NB4 (cell line): ENCODE measurements at places on chromosomes 5 and 9.

- no peak for DNase-seq
Measured at GRCh38 chr9:70111641-70112236, 68.1 kb downstream of the MAMDC2 start.

- DNase-seq, result no peak
Measured at GRCh38 chr5:25744908-25745307, 1100.1 kb upstream of the CDH10 start.

DNA sequence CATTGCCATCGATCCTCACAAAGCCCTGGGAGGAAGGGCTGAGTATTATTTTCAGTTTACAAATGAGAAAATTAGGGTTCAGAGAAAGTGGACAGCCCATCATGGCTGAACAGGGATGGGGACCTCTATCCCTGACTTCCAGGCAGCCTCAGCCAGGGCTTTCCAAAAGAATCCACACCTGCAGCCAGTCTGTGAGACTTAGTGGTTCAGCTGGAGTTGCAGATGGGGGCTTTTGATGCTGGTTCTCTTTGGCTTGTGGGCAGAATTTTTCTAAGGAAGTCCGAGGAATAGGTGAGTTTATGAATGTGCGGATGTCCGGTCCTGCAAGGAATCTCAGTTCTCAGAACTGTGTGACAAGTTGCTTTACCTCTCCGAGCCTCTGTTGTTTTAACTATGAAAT lies 138.1 kb downstream of the RGS3 start:
- no peak for DNase-seq

GRCh38 chr5:2221450-2221849 lies 338.7 kb upstream of the IRX4 start:
- no peak for DNase-seq

DNA sequence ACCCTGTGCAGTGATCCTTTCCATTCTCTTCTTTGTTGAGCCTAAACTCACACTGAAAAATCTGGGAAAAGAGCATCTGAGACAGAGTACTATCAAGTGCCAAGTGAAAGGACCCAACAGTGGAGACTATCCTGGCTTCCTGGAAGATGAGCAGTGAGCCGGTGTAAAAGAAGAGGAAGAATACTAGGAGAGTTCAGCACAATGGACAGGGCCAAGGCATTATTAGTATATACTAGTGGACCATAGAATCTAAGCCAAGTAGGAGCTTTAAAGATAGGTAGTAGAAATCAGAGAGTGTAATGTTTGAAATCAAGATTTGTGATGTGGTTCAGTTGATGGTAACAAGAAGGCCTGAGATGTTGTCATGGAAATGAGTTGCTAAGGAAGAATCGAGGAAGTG lies 140.8 kb downstream of the CAMK4 start:
- peak; percentile 5 for DNase-seq

GRCh38 chr5:144092508-144092907 lies 78.0 kb downstream of the YIPF5 start:
- DNase-seq, result no peak

DNA sequence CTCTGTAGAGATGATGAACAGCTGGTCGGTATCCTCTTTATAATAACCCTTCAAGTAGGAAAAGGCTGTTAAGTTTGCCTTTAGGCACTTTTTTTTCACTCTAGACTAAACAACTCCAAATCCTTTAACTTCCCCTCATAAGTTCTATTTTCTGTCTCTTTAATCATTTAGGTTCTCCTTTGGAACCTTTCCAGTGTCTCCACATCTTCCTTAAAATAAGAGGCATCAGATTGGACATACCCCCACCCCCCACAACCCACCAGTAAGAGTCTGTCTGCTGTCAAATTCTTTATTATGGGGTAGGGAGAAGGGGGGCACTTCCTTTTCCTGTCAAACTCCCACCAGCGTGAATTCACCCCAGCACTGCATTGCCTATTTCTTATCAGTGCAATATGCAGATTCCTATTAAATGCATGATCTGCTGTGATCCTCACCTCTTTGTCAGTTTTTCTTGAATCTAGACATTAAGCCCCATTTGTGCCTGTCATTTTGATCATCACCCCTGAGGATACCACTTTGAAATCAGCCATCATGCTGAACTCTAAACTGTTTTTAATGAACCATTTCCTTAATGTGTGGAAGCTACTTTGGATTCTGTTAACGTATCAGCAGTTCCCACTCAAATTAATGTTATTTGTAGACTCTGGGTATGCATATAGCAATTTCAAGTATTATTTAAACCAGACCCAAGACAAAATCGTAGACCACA lies 212.2 kb downstream of the PDZD2 start:
- DNase-seq, result no peak

GRCh38 chr9:124590889-124591641 lies 83.9 kb upstream of the NR5A1 start:
- DNase-seq, result peak; percentile 26

- DNase-seq, result no peak
Measured at GRCh38 chr9:126294331-126295081, 32.1 kb upstream of the MVB12B start.

DNA sequence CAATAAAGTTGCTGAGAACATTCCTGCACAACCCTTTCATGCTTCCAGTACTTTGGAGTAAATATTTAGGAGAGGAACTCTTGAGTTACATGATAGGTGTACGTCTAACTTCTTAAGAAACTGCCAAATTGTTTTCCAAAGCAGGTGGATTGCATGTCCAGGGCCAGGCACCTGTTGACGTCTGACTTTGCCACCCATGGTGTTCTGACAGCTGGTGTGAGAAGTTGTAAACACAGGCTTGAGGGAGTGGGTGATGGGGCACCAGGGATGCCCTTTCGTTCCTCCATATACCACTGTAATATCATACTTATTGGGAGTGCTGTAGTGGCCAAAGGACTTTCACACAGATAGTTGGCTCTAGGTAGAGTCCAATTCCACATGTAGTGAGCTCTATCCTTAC lies 352.1 kb downstream of the GADD45G start:
- DNase-seq, result no peak

- DNase-seq, result no peak
Measured at GRCh38 chr5:156295431-156295830, 31.5 kb upstream of the SGCD start.

GRCh38 chr5:59485629-59486439 lies 407.7 kb downstream of the PDE4D start:
- DNase-seq, result no peak

DNA sequence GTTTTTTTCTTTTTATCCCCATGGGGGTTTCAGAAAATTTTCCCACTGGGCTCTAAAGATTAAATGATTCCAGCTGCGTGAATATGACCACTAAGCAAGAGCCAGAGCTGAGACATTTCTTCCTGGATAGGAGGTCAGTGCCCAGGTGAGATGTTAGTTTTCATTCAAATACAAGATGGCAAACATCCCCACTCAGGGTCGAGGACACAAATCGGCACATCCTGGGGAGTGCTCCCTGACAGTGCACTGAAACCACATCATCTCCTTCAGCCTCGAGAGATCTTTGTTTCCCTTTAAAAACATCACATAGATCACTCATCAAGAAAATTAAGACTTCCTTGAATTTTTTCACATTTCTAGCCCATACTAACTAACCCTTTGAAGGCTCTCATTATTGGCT lies 273.2 kb upstream of the PANK3 start:
- DNase-seq, result no peak

GRCh38 chr5:32017692-32018367 lies 156.3 kb downstream of the GOLPH3 start:
- no peak for DNase-seq

- no peak for DNase-seq
Measured at GRCh38 chr5:11814373-11814772, 89.9 kb downstream of the CTNND2 start.

DNA sequence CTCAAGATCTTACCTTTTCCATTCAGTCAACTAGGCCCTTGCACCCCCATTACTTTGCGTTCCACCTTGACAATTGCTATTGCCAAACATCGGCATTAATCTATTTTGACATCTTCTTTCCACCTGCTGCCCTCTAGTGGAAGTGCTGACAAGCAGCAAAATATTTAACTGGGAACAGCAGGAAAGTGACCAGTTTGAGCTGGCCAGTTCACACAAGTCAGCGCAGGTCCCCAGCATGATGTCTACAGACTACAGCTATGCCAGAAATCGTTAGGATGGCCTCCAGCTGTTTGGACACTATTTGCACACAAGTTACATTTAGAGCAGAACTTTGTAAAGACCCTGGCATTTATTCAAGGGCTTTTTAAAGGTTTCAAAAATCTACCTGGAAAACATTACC lies 160.1 kb downstream of the GHR start:
- peak; percentile 65 for DNase-seq

GRCh38 chr5:59236986-59237385 lies 654.1 kb downstream of the RAB3C start:
- no peak for DNase-seq

DNA sequence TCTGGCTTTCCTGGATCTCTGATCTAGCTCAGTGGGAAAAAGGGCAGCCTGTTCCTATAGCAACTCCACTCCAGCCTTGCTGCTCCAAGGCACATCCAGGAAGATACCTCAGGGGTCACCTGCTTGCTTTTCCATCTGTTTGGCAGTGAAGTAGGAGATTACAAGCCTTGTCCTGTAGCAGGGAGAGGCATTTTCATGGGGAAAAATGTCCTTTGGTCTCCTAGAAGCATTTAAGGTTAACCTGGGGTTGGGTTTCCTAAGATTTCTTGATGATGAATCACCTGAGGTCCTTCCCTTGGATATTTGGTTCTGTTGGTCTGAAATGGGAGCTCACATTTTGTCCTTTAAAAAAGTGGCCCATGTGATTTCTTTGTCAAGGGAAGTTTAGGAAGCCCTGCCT lies 1.5 kb upstream of the TMEM174 start:
- DNase-seq, result no peak

DNA sequence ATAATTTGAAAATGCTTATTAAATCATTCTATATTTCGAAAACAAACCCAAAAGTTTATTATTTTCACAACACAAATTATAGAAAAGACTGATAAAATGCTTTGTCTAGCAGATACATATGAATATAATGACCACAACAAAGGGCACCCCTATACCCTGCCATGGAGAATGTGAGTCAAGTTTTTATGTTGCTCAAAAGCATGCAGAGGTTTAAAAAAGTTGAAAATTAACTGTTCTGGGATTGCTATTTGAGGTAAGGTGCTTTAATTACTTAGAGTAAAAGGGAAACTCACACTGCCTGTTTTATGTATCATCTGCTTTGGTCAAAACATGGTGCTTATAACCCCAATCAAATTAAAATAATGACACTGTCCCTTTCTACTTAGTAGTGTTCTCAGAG lies 41.0 kb downstream of the MLANA start:
- DNase-seq, result no peak

- no peak for DNase-seq
Measured at GRCh38 chr5:1536322-1536845, 12.6 kb upstream of the LPCAT1 start.

DNA sequence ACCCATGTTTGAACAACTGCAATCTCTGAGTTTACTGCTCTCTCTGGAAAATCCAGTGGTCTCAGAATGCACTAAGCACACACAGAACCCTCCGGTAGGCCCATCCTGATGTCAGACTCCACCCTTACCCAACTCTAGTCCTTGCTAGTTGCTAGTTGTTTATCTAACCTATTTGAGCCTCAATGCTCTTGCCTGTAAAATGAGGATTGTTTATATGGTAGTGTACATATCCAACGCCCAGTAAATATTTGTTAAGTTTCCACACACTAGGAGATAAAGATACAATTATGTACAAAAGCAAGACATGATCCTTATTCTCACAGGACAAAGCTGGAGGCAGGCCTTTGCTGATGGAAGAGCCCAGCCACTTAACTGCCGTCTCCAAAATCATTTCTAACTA lies 192.2 kb downstream of the SPOCK1 start:
- no peak for DNase-seq

- no peak for DNase-seq
Measured at GRCh38 chr9:136860529-136860928, 5.6 kb downstream of the EDF1 start.

GRCh38 chr5:178378527-178379484 lies 146.2 kb upstream of the PHYKPL start:
- no peak for DNase-seq
